ENCODE measurements at places on chromosomes 3 and 15.

DNA sequence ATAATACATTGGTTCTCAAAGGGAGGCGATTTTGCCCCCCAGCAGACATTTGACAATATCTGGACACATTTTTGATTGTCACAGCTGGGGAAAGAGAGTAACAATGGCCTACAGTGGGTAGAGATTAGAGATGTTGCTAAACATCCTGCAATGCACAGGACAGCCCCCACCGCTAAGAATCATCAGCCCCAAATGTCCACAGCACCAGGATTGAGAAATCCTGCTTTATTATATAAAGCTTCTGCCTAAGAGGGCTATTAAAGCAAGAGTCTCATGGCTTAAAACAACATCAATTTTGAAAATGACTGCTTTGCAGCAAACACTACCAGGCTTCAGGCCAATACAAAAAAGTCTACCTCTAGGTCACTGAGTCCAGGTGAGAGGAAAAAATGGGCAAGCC is 68.2 kb downstream of the NTRK3 start:
- DNase-seq, result no peak

DNA sequence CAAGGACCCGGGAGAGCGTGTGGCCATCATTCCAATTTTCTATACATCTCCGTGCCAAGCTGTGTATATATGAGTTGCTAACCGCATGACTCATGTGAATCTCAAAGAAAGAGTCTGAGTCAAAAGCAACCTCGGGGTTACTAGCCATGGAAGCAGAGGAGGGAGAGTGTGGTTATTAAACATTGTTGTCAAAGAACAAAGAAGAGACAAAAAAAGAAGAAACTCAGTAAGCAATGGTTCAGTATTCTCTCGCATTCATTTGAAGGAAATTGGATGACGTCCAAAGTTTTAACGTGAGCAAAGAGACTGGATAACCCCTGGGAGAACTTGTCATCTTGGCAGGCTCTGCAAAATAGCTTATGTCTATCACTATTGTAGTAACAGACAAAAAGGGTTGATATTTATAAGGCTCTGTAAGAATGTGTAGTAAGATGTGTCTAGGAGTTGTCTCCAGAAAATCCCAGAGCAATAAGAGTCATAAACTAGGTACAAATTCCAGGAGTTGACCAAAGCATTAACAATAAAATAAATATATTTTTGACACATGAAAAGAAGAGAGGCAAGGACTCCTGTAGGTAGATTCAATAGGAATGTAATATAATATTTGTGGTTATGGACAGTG is 52.8 kb upstream of the GRM7 start:
- no peak for DNase-seq

DNA sequence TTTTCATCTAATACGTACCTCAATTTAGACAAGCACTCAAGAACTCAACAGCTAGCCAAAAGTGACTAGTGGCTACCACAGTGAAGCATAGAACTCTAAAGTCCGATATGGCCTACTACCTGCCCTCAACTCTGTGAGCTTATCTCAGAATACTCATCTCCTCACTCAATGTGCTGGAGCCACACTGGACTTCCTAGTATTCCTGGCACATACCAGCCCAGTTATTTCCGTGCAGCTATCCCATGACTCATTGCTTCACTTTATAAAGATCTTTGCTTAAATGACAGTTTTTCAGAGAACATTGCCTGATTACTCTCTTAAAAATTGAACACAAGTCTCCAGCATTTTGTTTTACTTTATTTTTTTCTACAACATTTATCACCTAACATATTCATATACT is 524.7 kb downstream of the PYDC2 start:
- DNase-seq, result no peak

- no peak for DNase-seq
Measured at GRCh38 chr15:54917312-54917711, 279.4 kb downstream of the RSL24D1 start.

DNA sequence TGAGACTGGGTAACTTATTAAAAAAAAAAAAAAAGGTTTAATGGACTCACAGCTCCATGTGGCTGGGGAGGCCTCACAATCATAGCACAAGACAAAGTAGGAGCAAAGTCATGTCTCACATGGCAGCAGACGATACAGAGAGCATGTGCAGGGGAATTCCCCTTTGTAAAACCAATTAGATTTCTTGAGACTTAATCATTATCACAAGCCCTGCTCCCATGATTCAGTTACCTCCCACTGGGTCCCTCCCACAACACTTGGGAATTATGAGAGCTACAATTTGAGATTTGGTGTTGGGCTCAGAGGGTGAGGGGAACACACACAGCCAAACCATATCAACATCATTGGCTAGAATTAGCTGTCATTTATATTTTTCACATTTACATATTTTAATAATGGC is 221.0 kb downstream of the RSRC1 start:
- DNase-seq, result no peak

DNA sequence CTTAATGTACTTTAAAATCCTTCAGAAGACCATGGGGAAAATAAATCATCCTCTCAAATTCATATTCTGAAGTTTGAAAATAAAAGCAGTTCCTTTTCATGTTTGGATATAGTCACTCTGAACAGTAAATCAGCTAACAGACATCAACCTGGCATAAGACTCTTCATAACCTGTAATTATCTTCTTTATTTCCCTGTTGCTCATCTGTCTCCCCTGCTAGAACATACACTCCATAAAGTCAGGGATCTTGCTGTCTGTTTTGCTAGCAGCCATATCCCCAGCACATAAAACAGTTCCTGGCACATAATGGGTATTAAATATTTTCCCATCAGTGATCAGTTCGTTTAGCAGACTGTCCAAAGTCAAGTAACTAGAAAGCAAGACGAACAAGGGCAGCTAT is 11.2 kb downstream of the VGLL4 start:
- DNase-seq, result no peak

GRCh38 chr3:169091196-169091823 is 572.2 kb downstream of the MECOM start:
- no peak for DNase-seq

DNA sequence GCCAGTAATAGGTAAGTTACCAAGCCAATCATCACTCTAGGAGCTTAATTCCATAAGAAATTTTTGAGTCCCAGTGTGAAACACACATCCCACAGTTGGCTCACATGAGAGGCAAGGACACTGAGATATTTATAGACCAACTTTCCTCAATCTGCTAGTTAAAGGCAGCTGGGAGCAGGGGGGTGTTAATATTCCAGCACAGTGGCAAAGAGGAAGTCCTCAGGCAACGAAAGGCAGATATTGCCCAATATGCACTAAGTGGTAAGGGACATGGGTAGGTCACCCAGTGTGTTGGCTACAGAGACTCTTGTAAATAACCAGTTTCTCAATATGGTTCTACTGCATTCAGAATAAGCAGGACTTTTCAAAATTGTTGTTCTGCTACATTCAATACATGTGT is 61.0 kb downstream of the TOP2B start:
- no peak for DNase-seq

- DNase-seq, result no peak
Measured at GRCh38 chr3:169390741-169391305, 272.7 kb downstream of the MECOM start.

DNA sequence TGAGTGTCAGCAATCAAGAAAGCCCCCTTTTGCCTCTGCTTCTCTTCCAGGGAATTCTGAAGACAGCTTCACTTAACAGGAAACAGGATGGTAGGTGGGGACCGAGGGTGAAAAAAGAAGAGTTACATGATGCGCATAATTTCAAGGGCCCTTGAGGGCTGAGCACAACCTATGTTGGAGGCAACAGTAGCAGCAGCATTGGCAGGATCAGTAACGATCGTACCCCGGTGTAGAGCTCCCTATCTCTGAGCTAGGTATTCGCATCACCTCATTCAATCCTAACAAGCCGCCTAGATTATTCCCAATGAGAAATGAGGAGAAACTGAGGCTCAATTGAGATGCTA is 432 bp upstream of the RAD54L2 start:
- no peak for DNase-seq

- DNase-seq, result no peak
Measured at GRCh38 chr3:134363381-134363755, 10.9 kb downstream of the AMOTL2 start.

DNA sequence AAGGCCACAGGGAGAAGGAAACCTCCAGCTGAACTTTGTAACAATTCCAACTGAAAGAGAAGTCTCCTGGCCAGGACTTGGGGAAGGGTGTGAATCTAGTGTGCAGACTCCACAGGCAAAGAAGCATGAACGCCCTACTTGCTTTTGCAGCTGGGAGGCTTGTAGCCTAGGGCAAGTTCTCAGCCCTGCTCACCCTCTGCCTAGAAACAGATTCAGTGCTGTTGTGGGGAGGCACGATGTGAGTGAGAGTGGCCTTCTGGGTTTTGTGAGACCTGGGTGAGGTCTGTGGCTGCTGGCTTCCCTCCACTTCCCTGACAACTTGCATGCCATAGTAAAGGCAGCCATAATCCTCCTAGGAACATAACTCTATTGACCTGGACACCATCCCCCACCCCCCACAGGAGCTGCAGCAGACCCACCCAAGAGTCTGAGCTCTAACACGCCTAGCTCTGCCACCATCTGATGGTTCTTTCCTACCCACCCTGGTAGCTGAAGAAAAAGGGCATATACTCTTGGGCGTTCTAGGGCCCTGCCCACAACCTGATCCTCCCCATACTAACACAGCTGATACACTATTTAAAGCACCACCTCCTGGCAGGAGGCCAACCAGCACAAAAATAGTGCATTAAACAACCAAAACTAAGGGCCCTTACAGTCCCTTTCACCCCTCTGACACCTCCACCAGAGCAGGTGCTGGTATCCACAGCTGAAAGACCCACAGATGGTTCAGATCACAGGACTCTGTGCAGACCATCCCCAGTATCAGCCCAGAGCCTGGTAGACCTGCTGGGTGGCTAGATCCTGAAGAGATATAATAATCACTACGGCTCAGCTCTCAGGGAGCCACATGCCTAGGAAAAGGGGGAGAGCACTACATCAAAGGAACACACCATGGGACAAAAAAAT is 426.5 kb downstream of the IGSF11 start:
- DNase-seq, result no peak

GRCh38 chr3:40780291-40780924 is 255.6 kb downstream of the ZNF621 start:
- DNase-seq, result no peak

GRCh38 chr3:50381383-50381782 is 22.1 kb upstream of the TMEM115 start:
- no peak for DNase-seq

DNA sequence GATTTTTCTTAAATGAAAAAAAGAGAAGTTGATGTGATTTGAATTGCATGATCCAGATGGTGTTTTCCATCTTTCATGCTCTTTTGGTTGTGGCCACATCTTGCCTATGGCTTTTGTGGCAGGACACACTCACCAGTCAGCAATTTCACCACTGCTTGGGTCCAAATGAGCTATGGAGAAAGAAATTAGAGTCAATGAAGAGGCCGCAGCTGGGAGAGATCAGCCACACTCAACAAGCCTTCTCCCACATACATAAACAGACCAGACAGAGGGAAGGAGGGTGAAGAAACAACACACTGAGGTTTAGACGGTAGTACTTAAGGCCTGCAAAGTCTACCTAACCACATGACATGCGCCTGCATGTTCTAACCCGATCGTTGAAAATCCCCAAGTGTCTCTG is 110.7 kb upstream of the CDIN1 start:
- no peak for DNase-seq

DNA sequence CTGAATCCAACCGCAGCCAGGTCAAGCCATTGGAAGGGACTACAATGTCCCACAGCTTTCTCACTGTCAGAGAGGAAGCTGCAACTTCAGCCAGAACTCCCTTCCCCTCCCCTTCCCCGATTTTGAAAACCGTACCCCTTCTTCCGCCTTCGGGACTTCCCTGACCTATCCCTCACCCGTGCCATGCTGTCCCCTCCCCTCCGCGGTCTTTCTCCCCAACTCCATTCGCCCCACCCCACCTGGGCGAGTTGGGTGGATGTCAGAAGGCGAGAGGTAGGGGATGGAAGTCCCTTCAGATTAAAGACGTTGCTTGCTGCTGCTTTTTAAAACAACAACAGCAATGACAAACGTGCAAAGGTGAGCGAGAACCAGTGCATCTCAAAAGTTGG is 723 bp downstream of the CPNE4 start:
- DNase-seq, result no peak

- no peak for DNase-seq
Measured at GRCh38 chr3:112984485-112984884, 6.3 kb upstream of the GTPBP8 start.

DNA sequence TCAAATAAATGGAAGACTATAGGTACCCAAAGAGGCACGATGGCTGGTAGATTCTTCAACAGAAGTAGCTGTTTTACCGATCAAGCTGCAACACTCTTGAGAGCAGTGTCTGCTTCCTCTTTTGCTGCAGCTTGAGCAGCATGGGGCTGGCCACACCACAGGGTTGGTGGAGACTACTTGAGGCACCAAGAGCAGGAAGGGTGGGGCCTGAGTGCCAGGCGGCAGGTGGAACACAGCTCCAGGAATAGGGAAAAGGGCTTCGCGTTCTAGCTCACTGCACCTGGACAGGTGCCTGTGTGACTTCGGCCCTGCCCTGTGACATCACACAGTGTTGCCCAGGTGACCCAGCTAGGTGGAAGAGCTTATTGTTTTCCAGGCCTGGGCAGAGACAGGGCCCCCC is at the start of gene CCDC33:
TSS of gene CCDC33 (plus strand) at position 365 of the 400 bp plus-strand sequence. CDS start 394 bp downstream, outside the sequence.
- no peak for DNase-seq

DNA sequence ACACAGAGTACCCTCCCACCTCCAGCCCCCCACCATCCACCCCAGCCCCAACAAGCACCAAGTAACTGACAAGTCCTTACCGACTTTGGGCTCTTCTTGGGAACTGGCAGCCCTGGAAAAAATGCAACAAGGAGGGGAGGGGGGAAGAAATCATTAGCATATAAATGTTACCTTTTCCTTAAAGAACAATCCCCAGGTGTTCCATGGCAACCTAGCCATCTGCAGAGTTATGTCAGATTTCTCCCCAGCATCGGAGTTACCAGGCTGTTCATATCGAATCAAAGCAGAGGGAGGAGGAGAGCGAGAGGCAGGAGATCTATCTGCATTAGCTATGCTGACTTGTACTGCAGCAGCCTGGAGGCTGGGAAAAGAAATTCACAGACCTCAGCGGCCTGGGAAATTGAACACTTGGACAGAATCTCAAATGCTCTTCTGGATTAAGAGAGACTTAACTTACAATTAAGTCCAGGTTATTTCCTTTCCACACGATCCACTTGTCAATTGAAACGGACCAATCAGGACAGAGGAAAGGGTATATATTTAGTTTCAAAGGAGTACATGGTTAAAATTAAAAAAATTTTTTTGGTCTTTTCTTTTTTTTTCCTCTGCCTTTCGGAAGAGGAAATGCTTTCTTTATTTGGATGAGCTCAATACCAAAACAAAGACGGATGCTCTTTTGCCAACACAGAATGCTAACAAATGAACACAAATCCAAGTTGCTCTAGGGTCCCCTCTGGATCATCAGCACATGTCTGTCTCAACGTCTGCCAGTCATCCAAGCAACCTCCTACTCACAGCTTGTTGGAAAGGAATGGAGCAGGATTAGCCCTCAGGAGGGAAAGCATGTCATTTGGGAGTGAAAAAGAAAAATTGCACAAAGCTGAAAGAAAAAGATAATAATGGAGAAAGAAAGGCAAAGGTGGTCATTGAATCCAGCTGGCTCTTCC is 637.1 kb downstream of the MAGI1 start:
- no peak for DNase-seq

DNA sequence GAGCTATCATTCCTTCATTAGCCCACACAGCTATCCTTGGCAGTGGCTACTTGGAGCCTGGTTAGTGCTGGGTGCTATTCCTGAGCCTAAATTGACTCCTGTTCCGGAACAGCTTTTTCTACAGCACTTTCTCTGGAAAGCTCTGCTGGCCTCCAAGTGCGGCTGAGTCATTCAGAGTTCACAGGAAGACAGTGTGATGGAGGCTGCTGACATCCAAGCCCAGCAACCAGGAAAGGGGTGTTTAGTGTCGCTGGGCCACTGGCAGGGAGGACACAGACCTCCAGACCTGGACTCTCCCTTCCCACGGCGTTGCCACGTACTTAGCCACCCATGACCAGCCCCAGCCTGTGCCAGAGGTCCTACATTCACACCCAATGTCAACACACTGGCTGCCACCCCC is 28.7 kb downstream of the CACNA2D2 start:
- DNase-seq, result no peak

All from stimulated activated CD8-positive, alpha-beta memory T cell treated with anti-CD3 and anti-CD28 coated beads, Interleukin-15, amount 100 ng/mL, for 24 hours (primary cell).